Esophagus squamous epithelium (tissue), 5 donors: ENCODE measurements at places on chromosomes 6 and 20.

- DNase-seq: no peak
These were observed 24.6 kb downstream of the MANBAL start for GRCh38 chr20:37314099-37314498.

GRCh38 chr6:5095236-5095635, 10.1 kb downstream of the PPP1R3G start:
- no peak for DNase-seq

DNA sequence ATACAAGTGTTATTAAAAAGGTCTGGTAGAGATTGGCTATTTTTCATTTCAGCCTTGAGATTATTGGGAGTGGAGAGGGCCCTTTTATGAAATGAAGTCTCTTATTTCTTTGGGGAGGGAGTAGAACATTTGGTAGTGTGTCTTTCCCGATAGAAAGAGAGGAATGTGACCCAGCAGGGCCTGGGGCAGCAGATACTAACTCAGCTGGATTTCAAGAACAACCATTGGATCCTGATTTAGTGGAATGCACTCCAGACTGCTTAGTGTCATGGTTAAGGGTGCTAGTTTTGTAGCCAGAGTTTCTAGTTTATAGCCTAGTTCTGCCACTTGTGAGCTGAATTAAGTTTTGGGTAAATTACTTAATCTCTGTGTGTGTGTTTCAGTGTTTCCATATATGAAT, 18.4 kb upstream of the FLRT3 start:
- no peak for DNase-seq

DNA sequence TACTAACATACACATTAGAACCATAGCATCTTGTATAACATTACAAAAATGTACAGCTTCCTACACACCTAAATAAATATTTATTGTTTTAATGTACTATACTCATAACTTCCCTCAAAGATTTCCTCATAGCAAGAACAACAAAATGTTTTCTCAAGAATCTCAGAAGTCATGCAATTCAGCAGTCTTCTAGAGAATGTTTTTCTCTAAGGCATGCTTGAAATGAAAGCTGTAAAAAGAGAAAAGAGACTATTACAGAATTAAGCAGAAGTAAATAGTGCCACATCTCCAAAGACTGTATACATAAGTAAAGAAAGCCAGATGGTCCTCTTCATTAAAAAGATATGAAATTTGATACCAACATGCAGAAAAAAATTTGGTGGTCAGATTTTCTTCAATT, 672.2 kb downstream of the EPM2A start:
- DNase-seq: no peak

GRCh38 chr20:22490287-22491193, 93.8 kb downstream of the FOXA2 start:
- DNase-seq: no peak

- DNase-seq: no peak
These were observed 13.5 kb upstream of the TRAM2 start for GRCh38 chr6:52590152-52590891.
